ENCODE measurements at places on chromosomes 5 and 9. TPM values are rescaled to one million over a fixed set of nuclear protein-coding genes. Genes with fewer than 3 reads are reported as not detected.

CNOT8 gene
- 71.4 TPM for total RNA-seq

FGD3 gene
- total RNA-seq = 7.4 TPM

CSF2 gene
- not detected for total RNA-seq

QRFP gene
- total RNA-seq = not detected

CCNB1 gene
- total RNA-seq = 41.9 TPM

SUB1 gene
- total RNA-seq = 186 TPM

ADAMTSL1 gene
- 42.3 TPM for total RNA-seq

C7 gene
- total RNA-seq = 807 TPM

PCDHGA11 gene
- 12.5 TPM for total RNA-seq

NTRK2 gene
- total RNA-seq = 56.7 TPM

FYB1 gene
- 10.9 TPM for total RNA-seq

S100Z gene
- 0.32 TPM for total RNA-seq
